ENCODE measurements at places on chromosomes 12 and 14.

GRCh38 chr12:88156075-88156654 lies 14.1 kb downstream of the TMTC3 start:
- no peak for DNase-seq

GRCh38 chr14:61894452-61895077 lies 132.3 kb downstream of the SNAPC1 start:
- DNase-seq = peak; percentile 85

GRCh38 chr14:90651271-90651804 lies 164.9 kb downstream of the TTC7B start:
- no peak for DNase-seq

- DNase-seq = no peak
These were observed 218.5 kb downstream of the RPS29 start for GRCh38 chr14:49367696-49368095.

GRCh38 chr14:31927348-31927832 lies 149.7 kb upstream of the ARHGAP5 start:
- peak; percentile 82 for DNase-seq

- DNase-seq = peak; percentile 45
These were observed 141.3 kb upstream of the PLEKHG7 start for GRCh38 chr12:92561543-92561899.

DNA sequence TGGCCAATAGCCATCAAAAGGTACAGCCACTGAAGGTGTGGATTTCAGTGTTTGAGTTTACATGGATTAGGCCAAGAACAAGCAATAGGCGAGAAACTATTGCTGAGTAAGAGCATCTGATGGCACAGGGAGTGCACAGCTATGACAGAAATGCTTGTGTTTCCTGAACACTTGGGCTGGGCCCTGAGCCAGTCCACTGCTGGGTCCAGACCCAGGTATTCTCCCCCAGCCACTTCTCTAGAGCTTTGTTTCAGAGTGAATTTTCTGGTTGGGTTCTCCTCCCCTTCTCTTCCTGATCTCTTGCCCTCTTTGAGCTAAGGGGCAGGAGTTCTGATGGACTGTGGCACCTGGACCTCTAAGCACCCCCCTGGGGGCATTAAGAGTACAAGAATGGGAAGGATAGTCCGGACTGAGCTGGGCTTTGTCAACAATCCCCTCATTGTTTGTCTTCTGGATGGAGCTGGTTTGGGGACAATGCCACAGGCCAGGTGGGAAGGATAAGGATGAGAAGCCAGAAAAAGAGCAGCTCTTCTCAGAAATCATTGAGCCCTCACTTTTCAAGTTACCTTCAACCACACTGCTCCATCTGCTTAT lies 8.3 kb downstream of the HOXC5 start:
- DNase-seq = no peak

Measured in GM03348 (cell line).